Stimulated activated CD8-positive, alpha-beta memory T cell treated with anti-CD3 and anti-CD28 coated beads, Interleukin-15, amount 100 ng/mL, for 1 hour (primary cell): ENCODE measurements at places on chromosomes 1 and 21.

GRCh38 chr1:28338897-28339296, 10.1 kb downstream of the MED18 start:
- no peak for DNase-seq

GRCh38 chr21:22804151-22804550, 1805.9 kb downstream of the NCAM2 start:
- DNase-seq = no peak

GRCh38 chr21:34526618-34527290, 14.7 kb upstream of the KCNE1 start:
- DNase-seq = no peak

DNA sequence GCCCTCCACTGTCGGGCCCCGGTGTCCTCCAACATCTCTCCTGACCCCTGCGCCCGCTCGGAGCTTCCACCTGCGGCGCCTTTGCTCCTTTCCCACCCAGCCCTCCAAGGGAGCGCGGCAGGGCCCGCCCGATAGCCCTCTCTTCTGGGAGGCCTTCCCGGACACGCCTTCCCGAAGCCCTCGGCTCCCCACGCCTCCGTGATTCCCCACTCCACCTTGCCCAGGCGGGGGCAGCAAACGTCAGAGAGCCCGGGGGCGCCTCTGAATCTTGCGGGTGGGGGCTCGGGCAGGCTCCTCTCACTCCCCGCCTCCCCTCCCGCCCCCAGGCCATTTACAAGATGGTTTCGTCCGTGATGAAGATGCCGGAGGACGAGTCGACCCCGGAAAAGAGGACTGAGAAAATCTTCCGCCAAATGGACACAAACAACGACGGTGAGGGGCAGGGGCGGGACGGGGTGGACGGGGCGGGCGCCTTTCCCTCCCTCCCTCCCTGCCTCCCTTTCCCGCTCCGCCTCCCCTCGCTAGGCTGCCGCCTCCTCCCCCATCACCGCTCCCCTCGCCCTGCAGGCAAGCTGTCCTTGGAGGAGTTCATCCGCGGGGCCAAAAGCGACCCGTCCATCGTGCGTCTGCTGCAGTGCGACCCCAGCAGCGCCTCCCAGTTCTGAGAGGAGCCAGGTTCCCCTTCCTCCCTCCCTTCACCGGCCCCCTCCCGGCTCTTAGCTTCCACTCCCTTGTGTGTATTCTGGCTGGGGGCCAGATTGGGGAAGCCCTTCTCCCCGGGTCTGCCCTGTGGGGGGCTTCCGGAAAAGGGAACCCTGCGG, 7.1 kb downstream of the HPCA start:
- DNase-seq = no peak

DNA sequence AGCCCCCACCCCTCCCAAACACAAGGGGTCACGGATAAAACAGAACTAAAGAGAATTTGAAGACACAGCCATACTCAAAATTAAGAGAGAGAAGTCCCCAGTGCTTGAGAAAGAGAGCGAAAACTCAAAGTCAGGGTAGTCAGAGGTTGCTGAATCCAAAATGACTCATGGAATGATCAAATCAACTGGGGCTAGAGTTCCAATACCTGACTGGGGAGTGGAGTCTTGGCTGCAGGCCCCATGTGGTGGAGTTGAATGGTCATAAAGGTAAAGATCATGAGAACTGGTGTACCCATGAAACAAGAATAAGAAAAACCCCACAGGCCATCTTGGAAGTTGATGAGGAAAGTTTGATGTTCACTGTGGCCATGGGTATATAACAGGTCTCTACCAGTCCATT, 84.5 kb upstream of the LRRN2 start:
- no peak for DNase-seq

DNA sequence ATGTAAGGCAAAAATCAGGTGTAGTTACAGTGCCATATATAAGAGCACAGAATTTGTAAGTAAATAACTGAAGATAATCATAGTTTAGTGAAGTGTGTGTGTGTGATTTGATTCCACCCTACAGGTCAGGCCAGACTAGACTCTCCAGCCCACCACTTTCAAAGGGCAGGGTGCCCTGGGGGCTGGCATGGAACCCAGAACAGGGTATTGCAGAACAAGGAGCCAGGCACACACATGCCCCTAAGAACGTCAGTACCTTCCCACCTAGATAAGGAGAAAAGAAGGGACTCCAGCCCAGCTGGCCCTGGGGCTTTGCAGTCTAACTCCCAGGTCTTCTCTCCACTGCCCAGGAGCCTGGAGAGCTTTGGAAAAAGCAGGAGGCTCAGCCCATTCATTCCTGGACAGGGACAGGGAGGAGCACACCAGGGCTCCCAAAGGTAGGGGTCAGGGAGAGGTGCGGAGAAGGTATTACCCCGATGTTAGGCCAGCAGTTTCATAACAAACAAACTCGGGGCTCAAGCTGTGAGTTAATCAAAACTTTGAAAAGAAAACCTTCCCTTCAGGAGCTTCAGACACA, 149.7 kb upstream of the VANGL1 start:
- DNase-seq = no peak

- DNase-seq = no peak
Measured at GRCh38 chr1:89261926-89262515, 10.6 kb downstream of the GBP5 start.

- DNase-seq = no peak
Measured at GRCh38 chr1:62263006-62263813, 56.0 kb downstream of the KANK4 start.

GRCh38 chr1:76503100-76503499, 364.2 kb upstream of the ST6GALNAC5 start:
- no peak for DNase-seq

GRCh38 chr1:203162403-203162802, 13.2 kb downstream of the MYBPH start:
- no peak for DNase-seq

- no peak for DNase-seq
Measured at GRCh38 chr21:32336711-32337110, 38.1 kb downstream of the MRAP start.

DNA sequence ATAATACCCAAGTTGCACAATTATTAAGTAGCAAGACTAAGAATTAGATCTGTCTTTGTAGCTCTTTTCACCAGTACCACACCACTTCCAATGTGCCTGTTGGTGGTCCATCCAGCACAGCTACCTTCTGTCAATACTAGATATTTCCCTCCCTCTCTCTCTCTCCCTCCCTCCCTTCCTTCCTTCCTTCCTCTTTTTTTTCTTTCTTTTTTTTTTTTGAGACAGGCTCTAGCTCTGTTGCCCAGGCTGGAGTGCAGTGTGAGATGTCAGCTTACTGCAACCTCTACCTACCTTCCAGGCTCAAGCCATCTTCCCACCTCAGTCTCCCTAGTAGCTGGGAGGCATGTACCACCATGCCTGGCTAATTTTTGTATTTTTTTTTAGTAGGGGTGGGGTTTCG, 21.1 kb downstream of the KPNA6 start:
- no peak for DNase-seq

DNA sequence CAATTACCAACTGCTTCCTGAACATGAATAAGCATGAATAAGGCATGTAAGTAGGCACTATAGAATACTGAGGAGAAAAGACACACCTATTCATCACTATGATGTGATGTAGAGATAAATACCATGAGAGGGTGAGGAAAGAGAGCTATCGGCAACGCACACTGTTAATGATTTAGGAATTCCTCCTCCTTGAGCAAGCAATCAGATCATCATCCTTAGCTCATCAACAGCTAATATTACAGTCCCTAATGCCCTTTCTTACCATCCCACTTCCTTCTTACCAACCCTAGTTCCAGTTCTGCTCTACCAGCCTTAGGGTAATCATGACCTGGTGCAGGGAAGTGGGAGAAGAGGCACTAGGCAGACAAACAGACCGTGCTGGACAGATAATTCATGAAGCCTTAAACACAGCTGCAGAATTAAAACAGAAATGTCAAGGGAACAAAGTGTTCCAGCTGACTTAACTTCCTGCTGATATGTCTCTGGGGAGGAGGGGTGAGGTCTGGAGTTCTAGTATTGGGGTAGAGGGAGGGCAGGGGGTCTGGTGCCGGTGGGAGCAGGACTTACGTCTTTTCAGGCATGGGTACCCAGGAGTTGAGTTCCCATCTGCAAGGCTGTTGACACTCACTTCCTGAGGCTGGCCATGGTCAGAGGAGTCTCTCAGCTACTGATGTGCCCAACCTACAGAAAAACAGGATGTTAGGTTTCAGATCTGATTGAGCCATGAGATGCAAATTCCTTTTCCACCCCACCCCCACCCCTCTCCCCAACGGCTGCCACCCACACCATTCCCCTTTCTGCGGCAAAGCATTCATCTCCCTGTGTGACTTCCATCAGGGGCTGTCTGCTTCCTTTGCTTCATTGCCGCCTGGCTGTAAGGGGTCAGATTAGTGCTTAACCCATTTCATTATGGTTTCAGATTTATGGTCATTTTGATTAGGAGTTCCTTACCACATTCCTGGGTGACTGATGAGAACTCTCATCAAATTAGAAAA, 12.6 kb upstream of the RCSD1 start:
- DNase-seq = no peak

GRCh38 chr1:39970274-39970673, 15.3 kb downstream of the MFSD2A start:
- DNase-seq = no peak

DNA sequence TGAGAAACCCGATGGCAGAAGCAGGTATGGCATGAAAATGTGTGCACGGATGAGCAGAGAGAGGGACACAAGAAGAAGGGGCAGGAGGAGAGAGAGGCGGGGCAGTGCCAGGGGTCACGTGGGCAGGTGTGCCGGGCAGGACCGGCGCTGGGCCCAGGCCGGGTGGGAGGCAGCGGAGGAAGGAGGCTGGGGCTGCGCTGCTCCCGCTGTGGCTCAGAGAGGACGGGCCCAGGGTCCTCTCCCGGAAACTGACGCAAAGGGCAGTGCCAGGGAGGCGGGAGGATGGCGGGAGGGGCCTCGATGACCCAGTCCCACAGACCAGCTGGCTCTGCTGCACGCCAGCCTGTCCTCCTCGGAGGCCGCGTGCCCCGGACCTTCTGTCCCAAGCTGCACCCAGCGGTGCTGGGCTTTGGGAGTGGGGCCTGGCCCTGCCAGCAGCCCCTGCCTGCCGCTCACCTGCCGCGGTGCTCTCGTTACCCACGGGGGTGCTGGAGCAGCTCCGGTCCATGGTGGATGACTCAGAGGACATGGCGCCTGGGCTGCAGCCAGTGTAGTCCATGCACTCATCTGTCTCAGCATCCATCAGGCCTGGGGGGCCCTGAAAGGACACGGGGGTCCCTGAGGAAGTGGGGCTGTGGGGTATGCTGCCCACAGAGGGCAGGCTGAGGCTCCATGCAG, 153.9 kb downstream of the CASZ1 start:
- no peak for DNase-seq

DNA sequence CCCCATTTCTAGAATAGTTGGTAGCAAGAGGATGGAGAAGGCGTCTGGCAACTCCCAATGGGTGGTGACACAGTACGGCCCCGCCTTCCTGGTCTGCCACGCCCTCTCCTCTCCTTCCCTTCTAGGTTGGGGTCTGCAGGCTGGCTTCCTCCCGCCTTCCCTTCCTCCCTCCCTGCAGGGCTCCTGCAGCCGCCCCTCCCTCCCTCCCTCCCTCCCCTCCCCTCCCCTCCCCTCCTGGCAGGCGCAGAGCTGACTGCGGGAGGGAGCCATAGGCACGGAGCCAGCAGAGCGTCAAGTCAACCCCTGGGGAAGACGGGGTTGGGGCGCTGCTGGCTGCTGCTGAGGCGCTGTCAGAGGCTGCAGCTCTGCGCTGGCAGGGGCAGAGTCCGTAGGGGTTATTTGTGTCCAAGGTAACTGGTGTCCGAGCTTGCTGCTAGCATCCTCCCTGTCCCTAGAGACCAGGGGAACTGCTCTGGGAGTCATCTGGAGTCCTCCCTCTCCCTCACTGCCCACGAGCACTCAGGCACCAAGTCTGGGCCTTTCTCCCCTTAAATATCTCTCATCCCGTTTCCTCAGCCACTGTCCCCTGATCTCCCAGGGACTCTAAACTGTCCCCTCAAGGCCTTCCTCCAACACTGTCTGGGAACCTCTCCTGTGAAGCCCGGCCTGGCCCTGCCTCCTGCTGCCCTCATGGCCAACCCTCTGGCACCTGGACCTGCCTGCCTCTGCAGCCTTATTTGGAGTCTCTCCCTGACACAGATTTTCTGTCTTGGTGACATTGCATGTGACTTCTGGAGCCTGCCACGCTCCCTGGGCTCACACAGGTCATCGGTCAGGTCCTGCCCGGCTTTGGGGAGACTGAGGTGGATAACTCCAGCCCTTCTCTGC, 57.4 kb upstream of the ACOT11 start:
- no peak for DNase-seq

DNA sequence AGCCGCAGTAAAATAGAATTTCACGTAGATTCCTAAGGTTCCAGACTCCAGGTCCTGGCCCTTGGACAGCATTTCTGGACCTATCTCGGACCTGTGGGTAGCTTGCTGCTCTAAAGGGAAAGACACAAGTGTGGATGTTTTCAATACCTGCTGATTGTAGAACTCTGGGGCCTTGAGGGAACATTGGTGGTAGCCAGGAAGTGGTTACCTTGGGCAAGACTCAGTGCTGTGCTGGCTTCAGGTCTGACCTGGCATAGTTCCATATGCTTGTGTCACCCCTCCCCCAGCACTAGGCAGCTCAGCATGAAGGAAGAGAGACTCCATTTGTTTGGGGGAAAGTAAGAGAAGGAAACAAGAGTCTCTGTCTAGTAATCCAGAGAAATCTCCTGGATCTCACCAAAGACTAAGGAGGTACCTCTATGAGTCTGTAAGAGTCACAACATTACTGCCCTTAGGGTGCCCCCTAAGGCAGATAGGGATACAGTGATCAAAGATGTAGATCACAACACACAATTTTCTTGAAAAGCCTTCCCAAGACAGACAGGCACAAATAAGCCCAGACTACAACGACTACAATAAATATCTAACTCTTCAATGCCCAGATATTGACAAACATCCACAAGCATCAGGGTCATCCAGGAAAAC, 398.8 kb downstream of the TGFB2 start:
- DNase-seq = no peak

- peak; percentile 66 for DNase-seq
Measured at GRCh38 chr1:180154325-180155181, at the start of gene QSOX1. Gene QSOX1, plus strand, starts transcription at chr1:180154869. Its CDS starts 39 bp downstream, at chr1:180154908.

- no peak for DNase-seq
Measured at GRCh38 chr1:44812822-44813543, 4.7 kb downstream of the BTBD19 start.

- DNase-seq = no peak
Measured at GRCh38 chr1:155485945-155486344, 76.7 kb downstream of the ASH1L start.

- DNase-seq = no peak
Measured at GRCh38 chr1:219670426-219671149, 57.7 kb upstream of the ZC3H11B start.

DNA sequence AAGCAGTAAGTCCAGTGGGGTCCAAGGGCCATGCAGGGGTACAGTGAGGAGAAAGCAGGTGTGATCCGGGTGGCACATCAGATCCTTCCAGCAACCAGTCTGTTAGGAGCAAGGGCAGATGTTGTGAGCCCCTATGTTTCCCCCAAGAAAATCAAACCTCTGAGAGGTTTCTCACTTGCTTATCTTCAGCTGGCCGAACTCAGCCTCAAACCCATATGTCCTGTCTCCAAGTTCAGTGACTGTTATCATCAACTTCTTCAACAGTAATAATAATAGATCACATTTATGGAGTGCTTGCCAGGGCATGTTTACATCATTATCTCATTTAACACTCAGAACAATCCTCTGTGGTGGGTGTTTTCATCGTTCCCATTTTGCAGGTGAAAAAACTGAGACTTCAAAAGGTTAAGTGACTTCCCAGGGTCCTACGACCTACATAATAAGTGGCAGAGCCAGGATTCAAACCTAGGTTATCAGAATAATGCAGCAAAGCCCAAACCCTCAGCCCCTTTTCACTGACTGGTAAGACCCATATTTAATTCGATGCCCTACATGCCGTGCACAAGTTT, 3.3 kb downstream of the CAPN2 start:
- no peak for DNase-seq
